ENCODE measurements at places on chromosomes 12 and 14.

GRCh38 chr12:12180575-12180974, 86.3 kb downstream of the LRP6 start:
- no peaks in the 10 kb centered on the region for H3K36me3 ChIP-seq
- no peaks in the 10 kb centered on the region for H3K27me3 ChIP-seq
- DNase-seq = no peak
- no peak overlapping the region for H3K4me3 ChIP-seq

GRCh38 chr14:58830121-58830520, 192.4 kb downstream of the DACT1 start:
- no peak overlapping the region for H3K4me3 ChIP-seq
- H3K27ac ChIP-seq = no peak overlapping the region
- no peaks in the 10 kb centered on the region for H3K4me1 ChIP-seq
- no peaks in the 10 kb centered on the region for H3K27me3 ChIP-seq

- H3K36me3 ChIP-seq = no peaks in the 10 kb centered on the region
- no peak for DNase-seq
- no peak overlapping the region for H3K4me3 ChIP-seq
- H3K27me3 ChIP-seq = no peaks in the 10 kb centered on the region
- no peaks in the 10 kb centered on the region for H3K4me1 ChIP-seq
These were observed 26.4 kb upstream of the DICER1 start for GRCh38 chr14:95183532-95184412.

GRCh38 chr14:103633391-103633790, 4.4 kb downstream of the KLC1 start:
- H3K4me1 ChIP-seq = peaks cover 52% of the 10 kb centered on the region
- no peaks in the 10 kb centered on the region for H3K36me3 ChIP-seq
- H3K27me3 ChIP-seq = no peaks in the 10 kb centered on the region
- DNase-seq = no peak

GRCh38 chr14:95475540-95476240, 40.8 kb downstream of the SYNE3 start:
- no peak overlapping the region for H3K27ac ChIP-seq
- no peak for DNase-seq
- no peaks in the 10 kb centered on the region for H3K27me3 ChIP-seq
- H3K36me3 ChIP-seq = peaks cover 15% of the 10 kb centered on the region
- peaks cover 21% of the 10 kb centered on the region for H3K4me1 ChIP-seq

GRCh38 chr12:110234331-110234751, 46.7 kb upstream of the ATP2A2 start:
- H3K27ac ChIP-seq = peak overlapping the region; percentile 57
- no peaks in the 10 kb centered on the region for H3K27me3 ChIP-seq
- H3K4me1 ChIP-seq = peaks cover 20% of the 10 kb centered on the region
- H3K36me3 ChIP-seq = no peaks in the 10 kb centered on the region
- no peak for DNase-seq

- H3K27ac ChIP-seq = no peak overlapping the region
- no peaks in the 10 kb centered on the region for H3K36me3 ChIP-seq
- no peaks in the 10 kb centered on the region for H3K27me3 ChIP-seq
- no peak overlapping the region for H3K4me3 ChIP-seq
- no peak for DNase-seq
These were observed 12.7 kb downstream of the SPTLC2 start for GRCh38 chr14:77603654-77604255.

GRCh38 chr12:117641885-117642284, 280.5 kb upstream of the NOS1 start:
- no peak overlapping the region for H3K27ac ChIP-seq
- no peak overlapping the region for H3K4me3 ChIP-seq
- H3K4me1 ChIP-seq = no peaks in the 10 kb centered on the region
- peaks cover 5% of the 10 kb centered on the region for H3K27me3 ChIP-seq
- no peaks in the 10 kb centered on the region for H3K36me3 ChIP-seq

DNA sequence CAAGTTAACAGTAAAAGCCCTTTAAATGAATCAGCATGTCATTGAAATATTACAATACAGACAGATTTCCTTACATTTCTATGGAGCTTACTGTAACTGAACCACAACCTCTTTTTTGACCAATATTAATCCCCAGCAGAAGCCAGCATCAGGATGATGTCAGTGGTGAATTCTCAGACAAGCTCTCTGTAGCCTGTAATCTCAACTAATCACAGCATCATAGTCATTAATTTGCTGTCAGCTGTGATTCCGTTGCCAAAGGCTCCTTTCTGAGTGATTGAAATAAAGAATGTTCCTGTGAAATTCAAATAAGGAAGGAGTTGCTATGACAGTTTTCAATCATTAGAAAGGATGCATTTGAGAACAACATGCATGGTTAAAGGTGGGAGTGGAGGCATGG, 323.1 kb downstream of the PDZRN4 start:
- H3K4me3 ChIP-seq = no peak overlapping the region
- DNase-seq = no peak
- H3K27ac ChIP-seq = no peak overlapping the region

GRCh38 chr14:63383776-63384367, 65.1 kb upstream of the GPHB5 start:
- H3K27ac ChIP-seq = no peak overlapping the region
- H3K27me3 ChIP-seq = no peaks in the 10 kb centered on the region
- no peaks in the 10 kb centered on the region for H3K4me1 ChIP-seq
- no peak for DNase-seq

- no peaks in the 10 kb centered on the region for H3K27me3 ChIP-seq
- H3K4me3 ChIP-seq = no peak overlapping the region
- no peaks in the 10 kb centered on the region for H3K4me1 ChIP-seq
These were observed 142.8 kb upstream of the FLRT2 start for GRCh38 chr14:85387181-85387580.

DNA sequence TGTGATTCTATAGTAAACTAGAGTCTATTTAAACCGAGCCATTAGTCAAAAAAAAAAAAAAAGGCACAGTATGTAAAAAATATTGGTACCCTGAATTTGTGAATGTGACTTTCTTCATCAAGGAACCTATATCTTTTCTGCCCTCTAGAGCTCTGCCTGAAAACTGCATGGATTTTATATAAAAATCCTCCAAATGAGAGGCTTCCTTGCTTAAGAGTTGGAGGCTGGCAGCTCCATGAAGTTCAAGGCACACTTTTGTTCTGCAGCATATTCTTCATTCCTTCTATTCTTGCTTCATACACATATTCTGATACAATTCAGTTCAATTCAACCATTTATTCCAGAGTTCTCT, 23.1 kb upstream of the NKX2-8 start:
- no peak overlapping the region for H3K4me3 ChIP-seq
- no peak for DNase-seq
- H3K36me3 ChIP-seq = no peaks in the 10 kb centered on the region
- no peaks in the 10 kb centered on the region for H3K27me3 ChIP-seq
- H3K4me1 ChIP-seq = no peaks in the 10 kb centered on the region

DNA sequence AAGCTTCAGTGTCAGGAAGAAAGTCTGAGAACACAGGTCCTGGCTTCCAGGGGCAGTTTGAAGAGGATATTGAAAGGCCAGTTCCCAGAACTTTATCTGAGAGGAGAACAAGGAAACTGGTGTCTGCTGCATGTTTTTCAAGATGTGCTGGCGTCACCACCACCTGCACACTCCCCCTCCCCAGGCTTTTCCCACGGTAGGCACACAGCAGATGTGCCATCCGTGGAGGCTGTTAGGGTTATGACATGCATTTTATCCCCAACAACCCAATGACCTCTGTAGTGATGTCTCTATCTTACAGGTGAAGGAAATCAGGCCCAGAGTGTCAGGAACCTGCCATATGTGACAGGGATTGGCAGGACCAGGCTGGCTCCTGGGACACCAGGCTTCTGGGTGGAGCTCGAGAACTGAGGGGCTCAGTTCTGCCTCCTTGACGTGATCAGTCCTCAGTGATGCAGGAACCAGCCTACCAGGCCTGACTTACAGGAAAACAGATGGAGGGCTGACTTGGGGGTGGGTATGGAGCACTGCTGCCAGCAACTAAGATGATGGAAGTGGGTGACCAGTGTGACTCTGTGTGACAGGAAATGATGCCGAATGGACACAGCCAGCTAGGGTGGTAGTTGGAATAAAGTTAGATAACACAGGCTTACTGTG, 16.8 kb downstream of the SLC25A47 start:
- no peak overlapping the region for H3K4me3 ChIP-seq
- peaks cover 17% of the 10 kb centered on the region for H3K4me1 ChIP-seq
- no peaks in the 10 kb centered on the region for H3K36me3 ChIP-seq
- H3K27ac ChIP-seq = peak overlapping the region; percentile 90
- no peak for DNase-seq

GRCh38 chr12:108583991-108584390, 13.9 kb downstream of the TMEM119 start:
- no peak for DNase-seq
- H3K27me3 ChIP-seq = no peaks in the 10 kb centered on the region
- no peak overlapping the region for H3K27ac ChIP-seq
- no peaks in the 10 kb centered on the region for H3K36me3 ChIP-seq

GRCh38 chr12:39986674-39987073, 119.2 kb downstream of the SLC2A13 start:
- H3K4me3 ChIP-seq = no peak overlapping the region
- no peak overlapping the region for H3K27ac ChIP-seq
- H3K36me3 ChIP-seq = no peaks in the 10 kb centered on the region
- no peaks in the 10 kb centered on the region for H3K27me3 ChIP-seq
- DNase-seq = no peak
- no peaks in the 10 kb centered on the region for H3K4me1 ChIP-seq

DNA sequence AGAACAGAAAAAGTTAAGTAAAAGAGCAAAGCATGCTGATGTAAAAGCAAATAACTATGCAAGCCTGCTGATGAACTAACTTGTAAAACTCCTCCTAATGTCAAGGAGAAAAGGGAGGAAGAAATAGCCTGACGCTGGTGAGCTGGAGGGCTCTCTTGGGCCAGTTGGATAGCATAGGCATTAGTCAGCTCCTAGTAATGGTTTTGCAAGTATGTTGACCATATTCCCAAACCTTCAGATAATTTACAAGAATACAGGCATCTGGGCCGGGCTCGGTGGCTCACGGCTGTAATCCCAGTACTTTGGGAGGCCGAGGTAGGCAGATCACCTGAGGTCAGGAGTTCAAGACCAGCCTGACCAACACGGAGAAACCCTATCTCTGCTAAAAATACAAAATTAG, 871.4 kb downstream of the C12orf50 start:
- H3K27ac ChIP-seq = no peak overlapping the region
- H3K4me1 ChIP-seq = no peaks in the 10 kb centered on the region
- no peak overlapping the region for H3K4me3 ChIP-seq

- no peaks in the 10 kb centered on the region for H3K27me3 ChIP-seq
- H3K36me3 ChIP-seq = no peaks in the 10 kb centered on the region
These were observed 72.0 kb downstream of the SUDS3 start for GRCh38 chr12:118448341-118448740.

- H3K4me3 ChIP-seq = no peak overlapping the region
- H3K4me1 ChIP-seq = peaks cover 27% of the 10 kb centered on the region
- H3K27me3 ChIP-seq = no peaks in the 10 kb centered on the region
- peak overlapping the region; percentile 65 for H3K27ac ChIP-seq
- no peaks in the 10 kb centered on the region for H3K36me3 ChIP-seq
These were observed 224.2 kb upstream of the PWP1 start for GRCh38 chr12:107461222-107461975.

GRCh38 chr14:59360923-59361794, 104.0 kb downstream of the GPR135 start:
- peaks cover 12% of the 10 kb centered on the region for H3K36me3 ChIP-seq
- H3K4me1 ChIP-seq = peaks cover 7% of the 10 kb centered on the region
- DNase-seq = peak; percentile 87
- no peaks in the 10 kb centered on the region for H3K27me3 ChIP-seq

GRCh38 chr12:125228519-125229260, 163.5 kb downstream of the AACS start:
- DNase-seq = no peak
- no peaks in the 10 kb centered on the region for H3K36me3 ChIP-seq
- H3K27me3 ChIP-seq = no peaks in the 10 kb centered on the region
- H3K4me1 ChIP-seq = no peaks in the 10 kb centered on the region
- H3K4me3 ChIP-seq = no peak overlapping the region

GRCh38 chr12:4891866-4892265, 17.8 kb upstream of the KCNA1 start:
- DNase-seq = no peak
- H3K4me3 ChIP-seq = no peak overlapping the region
- no peak overlapping the region for H3K27ac ChIP-seq
- no peaks in the 10 kb centered on the region for H3K36me3 ChIP-seq

GRCh38 chr12:80099259-80099658, at the start of gene OTOGL:
Gene OTOGL, plus strand, starts transcription at chr12:80099537. Its CDS starts 109,895 bp downstream, at chr12:80209432.
- H3K27me3 ChIP-seq = no peaks in the 10 kb centered on the region
- no peak for DNase-seq
- no peaks in the 10 kb centered on the region for H3K36me3 ChIP-seq

DNA sequence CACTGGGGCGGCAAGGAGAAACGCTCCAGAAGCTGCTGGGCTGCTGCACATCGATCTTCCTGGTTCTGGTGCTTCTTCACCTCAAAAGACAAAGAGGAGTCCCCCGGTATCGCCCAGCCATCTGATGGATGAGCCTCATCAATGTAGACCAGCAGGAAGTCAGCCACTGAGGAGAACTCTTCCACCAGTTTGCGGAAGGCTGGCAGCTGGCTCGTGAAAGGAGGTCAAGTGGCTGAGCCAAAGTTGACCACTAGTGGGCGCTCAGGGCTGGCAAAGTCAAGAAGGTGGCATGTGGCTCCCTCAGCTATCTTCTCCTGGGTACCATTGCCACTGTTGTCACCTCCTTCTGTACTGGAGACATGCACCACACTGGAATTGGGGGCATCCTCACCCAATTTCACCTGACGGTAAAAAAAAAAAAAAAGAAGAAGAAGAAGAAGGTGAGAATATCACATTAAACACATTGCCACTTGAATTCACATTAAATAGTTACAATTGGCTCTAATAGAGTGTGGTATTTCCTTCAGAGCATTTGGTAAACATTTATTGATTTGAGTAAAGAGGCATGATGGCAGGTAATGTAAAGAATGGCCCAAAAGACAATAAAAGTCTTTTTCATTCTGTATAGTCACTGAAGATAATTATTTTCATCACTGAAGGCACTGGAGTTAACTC, 8.3 kb downstream of the DIO2 start:
- no peaks in the 10 kb centered on the region for H3K27me3 ChIP-seq
- no peaks in the 10 kb centered on the region for H3K4me1 ChIP-seq
- no peak for DNase-seq
- no peaks in the 10 kb centered on the region for H3K36me3 ChIP-seq
